ENCODE measurements at places on chromosomes 11 and 22.

DNA sequence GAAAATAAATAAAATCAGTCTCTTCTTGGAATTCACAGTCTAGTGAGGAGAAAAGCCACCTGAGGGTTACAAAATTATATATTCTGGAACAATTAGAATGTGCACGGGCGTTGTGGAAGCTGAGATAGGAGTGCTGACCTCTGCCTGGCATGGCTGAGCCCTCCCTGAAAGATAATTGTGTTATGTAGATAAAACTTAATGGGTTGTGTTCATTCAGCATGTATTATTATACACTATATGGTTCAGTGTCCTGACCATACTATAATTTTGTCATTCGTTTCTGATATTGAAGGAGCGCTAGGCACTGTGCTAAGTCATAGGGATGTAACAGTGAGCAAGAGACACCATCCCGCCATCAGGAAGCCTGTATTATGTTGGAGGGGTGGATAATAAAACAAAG, 3.7 kb downstream of the ACAT1 start:
- DNase-seq: no peak

GRCh38 chr11:762421-763072, 14.7 kb downstream of the GATD1 start:
- DNase-seq: peak; percentile 34

GRCh38 chr11:64542172-64543125, 48.6 kb upstream of the SLC22A12 start:
- DNase-seq: no peak

- DNase-seq: no peak
These were observed 94.5 kb downstream of the ME3 start for GRCh38 chr11:86577644-86578636.

- no peak for DNase-seq
These were observed at the start of gene ASCL2 for GRCh38 chr11:2270322-2271076. TSS of gene ASCL2 (minus strand) at chr11:2270588. CDS start at chr11:2270332, 256 bp downstream.

DNA sequence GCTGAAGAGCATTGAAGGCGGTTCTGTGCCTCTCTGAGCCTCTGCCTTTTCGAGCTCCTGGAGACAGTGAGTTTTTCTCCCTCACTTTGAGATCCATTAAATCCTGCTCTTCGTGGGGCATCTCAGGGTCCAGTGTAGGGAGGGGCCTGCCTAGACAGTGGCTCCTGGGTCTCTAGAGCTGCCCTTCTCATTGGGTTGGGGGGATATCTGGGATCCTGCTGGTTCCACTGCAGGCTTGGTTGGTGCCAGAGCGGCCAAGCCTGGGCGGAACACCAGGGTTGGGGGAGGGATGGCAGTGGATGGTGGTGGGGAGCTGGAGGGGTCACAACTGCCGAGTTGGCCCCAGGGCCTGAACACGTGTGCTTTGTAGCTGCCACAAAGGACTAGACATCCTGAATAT, 52.2 kb upstream of the CARS1 start:
- no peak for DNase-seq

GRCh38 chr11:11620173-11620920, 1.5 kb downstream of the GALNT18 start:
- no peak for DNase-seq

GRCh38 chr22:23774922-23775436, 2.3 kb downstream of the MMP11 start:
- DNase-seq: no peak

DNA sequence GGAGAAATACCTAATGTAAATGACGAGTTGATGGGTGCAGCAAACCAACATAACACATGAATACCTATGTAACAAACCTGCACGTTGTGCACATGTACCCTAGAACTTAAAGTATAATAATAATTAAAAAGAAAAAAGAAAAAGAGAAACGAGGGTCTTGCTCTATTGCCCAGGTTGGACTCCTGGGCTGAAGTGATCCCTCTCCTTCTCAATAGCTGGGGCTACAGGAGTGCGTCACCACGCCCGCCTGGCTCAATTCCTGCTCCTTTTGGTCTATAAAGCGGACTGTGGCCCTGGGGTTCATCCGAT, 521 bp upstream of the PTS start:
- no peak for DNase-seq

- peak; percentile 5 for DNase-seq
These were observed 5.2 kb downstream of the BET1L start for GRCh38 chr11:201966-202365.

GRCh38 chr22:44351685-44352377, 39.1 kb upstream of the SHISAL1 start:
- DNase-seq: peak; percentile 31

- no peak for DNase-seq
These were observed 796.3 kb upstream of the ANO3 start for GRCh38 chr11:25535467-25536272.

- no peak for DNase-seq
These were observed 234.3 kb upstream of the NARS2 start for GRCh38 chr11:78808923-78809322.

- DNase-seq: no peak
These were observed 20.4 kb upstream of the LYVE1 start for GRCh38 chr11:10588904-10589303.

DNA sequence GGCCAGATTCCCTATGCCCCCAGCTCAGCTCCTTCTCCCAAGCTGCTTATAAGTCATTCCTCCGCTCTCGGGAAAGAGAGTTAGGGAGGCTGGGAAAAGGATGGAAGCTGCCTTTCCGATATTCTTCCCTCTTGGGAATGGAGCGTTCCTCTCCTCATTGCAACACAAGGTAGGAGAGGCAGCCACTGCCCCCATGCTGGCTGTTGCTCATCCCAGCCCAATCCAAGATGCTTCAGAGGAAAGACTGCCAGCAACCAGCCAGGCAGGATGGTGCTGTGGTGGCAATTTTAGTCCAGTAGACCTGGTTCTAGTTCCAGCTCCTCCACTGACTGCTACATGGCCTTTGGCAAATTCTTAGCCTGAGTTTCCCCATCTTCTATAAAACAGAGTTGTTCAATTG, 13.7 kb upstream of the C11orf96 start:
- no peak for DNase-seq

DNA sequence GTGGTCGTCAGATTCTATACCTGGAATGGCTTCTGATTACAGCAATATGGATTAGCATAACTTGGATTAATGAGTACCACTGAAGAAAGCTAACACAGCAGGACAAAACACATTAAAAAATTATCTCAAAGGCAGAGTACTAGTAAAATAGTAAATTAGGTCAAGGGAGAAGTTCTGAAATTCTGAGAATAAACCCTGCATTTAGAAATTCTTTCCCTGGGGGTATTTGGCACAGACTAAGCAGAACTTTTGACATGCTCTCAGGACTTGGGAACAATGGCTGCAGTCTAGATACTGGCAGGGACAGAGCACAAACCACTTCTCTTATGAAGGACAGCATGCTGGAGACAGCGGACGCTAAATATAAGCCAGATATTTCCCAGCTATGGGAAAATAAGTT, 85.6 kb upstream of the GRIA4 start:
- DNase-seq: no peak

DNA sequence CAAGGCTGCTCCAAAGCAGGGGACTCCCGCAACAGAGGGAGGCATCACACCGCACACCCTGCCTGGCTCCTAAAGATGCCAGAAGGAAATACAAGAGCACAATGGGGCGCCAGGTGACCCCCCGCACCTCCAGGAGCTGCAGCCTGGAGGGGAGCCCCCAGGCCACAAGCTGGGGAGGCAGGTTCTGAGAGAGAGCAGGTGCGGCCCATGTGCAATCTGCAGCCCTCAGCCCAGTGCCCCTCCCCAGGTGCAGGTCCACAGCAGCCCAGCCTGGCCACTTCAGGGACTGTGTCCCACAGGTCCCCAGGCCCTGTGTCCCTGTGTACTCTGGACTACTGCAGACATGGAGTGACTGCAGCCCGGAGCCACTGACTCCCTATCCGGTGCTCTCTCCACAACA, 13.1 kb downstream of the WNT7B start:
- no peak for DNase-seq

DNA sequence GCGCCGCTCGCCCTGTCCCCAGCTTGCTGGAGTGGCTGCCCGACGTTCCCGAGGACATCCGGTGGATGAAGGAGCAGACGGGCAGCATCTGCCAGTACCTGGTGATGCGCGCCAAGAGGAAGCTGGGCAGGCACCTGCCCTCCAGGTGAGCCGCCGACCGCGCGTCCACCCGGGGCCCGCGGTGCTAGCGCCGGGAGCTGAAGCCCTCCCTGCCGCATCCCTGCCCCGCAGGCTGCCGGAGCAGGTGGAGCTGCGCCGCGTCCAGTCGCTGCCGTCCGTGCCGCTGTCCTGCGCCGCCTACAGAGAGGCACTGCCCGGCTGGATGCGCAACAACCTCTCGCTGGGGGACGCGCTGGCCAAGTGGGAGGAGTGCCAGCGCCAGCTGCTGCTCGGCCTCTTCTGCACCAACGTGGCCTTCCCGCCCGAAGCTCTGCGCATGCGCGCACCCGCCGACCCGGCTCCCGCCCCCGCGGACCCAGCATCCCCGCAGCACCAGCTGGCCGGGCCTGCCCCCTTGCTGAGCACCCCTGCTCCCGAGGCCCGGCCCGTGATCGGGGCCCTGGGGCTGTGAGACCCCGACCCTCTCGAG, 3.3 kb upstream of the CRACR2B start:
- no peak for DNase-seq

DNA sequence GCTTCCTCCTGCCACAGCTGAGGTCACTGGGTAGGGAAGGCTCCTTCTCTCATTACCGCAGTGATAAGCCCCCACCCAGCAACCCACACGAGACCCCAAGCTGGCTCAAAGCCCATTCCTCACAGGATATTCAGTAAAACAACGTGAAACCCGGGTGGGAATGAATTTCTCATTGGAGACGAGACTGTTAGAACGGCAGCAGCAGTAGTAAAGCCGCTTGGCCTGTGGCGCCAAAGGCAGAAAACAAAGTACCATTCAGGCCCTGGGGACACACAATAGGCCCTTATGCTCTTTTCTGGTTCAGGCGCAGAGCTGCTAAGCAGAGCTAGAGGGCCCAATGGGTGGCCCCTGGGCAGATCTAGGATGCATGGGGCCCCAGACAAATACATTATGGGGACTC, 45.3 kb downstream of the PC start:
- DNase-seq: no peak

DNA sequence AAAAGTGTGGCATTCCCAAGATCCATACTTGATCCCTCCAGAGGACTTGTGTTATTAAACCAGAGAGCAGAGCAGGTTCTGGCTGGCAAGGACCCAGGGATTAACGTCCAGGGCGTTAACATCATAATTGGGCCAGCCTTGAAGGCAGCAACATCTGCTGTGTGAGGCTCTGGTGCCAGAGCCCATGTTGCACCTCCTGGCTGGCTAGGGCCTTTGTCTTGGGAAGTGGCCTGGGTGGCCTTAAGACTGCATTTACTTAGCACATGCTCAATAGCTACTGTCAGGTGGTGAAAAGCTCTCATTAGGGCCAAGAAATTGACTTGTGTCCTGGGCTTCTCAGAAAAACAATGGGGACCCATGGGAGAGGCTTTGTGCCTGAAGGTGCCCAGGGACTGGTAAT, 66.6 kb downstream of the CACNG2 start:
- DNase-seq: no peak

- no peak for DNase-seq
These were observed 122.4 kb downstream of the NCAM1 start for GRCh38 chr11:113083571-113083970.

DNA sequence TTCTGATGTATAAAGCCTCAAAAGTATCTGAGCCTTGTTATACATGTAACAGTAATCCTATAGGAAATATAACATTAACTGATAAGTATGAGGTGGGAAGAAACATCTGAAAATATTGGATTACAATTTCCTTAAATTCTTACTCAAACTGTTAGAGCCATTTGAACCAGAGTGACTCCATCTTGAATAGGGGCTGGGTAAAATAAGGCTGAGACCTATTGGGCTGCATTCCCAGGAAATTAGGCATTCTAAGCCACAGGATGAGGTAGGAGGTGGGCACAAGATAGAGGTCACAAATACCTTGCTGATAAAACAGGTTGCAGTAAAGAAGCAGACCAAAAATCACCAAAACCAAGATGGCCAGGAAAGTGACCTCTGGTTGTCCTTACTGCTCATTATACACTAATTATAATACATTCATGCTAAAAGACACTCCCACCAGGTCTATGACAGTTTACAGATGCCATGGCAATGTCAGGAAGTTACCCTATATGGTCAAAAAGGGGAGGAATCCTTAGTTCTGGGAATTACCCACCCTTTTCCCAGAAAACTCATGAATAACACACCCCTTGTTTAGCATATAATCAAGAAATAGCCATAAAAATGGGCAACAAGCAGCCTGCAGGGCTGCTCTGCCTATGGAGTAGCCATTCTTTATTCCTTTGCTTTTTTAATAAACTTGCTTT, 114.9 kb downstream of the PGR start:
- no peak for DNase-seq

- no peak for DNase-seq
These were observed 14.4 kb downstream of the KCNQ1 start for GRCh38 chr11:2459016-2459725.

DNA sequence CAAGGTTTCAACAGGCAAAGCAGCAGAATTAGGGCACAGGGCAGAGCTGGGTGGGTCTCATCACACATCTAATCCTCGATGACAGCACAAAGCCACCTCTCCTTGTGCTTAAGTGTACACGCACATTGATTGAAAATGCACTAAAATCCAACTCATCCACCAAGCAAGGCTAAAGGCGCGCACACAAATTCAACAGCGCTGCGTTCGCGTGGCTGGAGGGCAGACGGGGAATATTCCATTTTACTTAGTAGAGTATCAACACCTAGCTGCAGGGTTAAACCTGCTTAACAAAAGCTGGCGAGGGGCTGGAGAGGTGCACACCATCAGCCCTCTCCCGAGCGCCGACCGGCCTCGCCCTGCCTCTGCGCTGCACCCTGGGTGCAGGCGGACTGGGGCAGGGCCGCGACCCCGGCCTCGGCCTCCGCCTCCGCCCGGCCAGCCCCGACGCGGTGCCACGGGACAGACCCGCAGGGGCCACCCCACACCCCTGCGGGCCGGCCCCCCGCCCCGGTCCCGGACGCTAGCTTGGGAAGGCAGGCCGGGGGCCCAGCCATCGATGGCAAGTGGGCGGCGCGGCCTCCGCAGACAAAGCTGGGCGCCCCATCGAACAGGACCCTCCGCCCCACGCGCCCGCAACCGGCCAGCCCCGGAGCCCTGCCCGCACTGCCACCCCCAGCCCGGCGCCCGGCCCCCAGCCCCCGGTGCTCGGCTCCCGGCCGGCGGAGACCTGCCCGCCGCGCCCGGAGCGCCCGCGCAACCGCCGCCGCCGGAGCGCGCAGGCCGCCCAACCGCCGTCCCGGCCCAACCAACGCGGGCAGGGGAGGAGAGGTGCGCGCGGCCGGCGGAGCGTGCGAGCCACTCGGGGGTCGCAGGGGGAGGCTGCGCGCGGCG, 929 bp downstream of the PRDM10 start:
- peak; percentile 42 for DNase-seq
